Dermis microvascular lymphatic vessel endothelial cell (primary cell): ENCODE measurements at places on chromosomes 7 and 10. TPM values are rescaled to one million over a fixed set of nuclear protein-coding genes. Genes with fewer than 3 reads are reported as not detected.
A peak's percentile ranks its signal among the peaks of the same experiment; 100 is the strongest.

SLC39A12 gene
- total RNA-seq, result under 0.01 TPM in 1 of 2 replicates, not detected in the other

- DNase-seq, result peak; percentile 12
These were observed 51.0 kb downstream of the SLC13A1 start for GRCh38 chr7:123148813-123149212.

GIMAP8 gene
- total RNA-seq, result 103 and 157 TPM in 2 replicates

RPEL1 gene
- total RNA-seq, result 0.13 TPM in 2 replicates

NRG3 gene
- 8.2 and 19.1 TPM in 2 replicates for total RNA-seq

DNA sequence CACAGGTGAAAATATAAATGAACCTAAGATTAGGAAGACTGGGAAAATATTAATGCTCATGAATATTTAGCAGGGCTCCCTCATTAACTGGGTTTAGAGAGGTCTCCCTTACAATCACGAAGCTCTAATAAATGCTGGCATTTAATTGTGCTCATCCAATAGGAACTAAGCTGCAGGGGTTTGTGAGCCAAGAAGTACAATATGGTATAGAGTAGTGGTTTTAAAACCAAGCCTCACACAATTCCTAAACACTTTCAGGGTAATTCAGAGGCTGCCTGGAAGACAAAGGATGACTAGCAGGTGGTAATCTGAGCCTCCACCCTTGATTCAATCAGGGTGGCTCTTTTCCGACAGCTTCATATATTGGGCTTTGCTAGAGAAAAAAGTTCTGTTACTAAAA is 103.3 kb downstream of the GPAM start:
- DNase-seq, result no peak

DNA sequence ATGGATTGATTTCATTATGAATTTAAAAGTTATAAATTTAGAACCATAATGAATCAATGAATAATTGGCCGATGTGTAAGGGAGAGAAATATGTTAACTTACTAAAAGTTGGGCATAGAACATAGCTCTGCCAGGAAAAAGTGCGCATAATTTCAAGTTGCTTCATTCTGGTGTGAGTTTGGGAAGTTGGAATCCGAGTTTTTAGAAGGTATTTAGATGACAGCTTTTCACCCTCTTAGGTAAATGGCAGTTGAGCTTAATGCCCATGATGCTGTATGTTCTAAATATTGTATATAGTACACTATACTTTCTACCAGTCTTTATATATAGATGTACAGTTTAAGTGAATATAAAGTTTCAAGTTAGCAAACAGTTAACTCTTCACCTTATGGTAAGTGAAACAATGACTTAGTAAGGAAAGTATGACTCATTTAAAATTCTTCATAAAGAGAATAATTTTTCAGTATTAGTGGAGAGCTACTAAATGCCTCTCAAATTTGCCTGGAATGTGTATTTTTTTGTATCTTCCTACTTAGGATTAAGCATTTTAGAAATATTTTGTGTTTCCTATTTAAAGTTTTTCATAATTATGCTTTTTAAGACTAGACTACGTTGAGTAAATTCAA is 1.6 kb downstream of the C1GALT1 start:
- peak; percentile 24 for DNase-seq

AOC1 gene
- total RNA-seq, result not detected in 2 replicates

COBL gene
- total RNA-seq, result under 0.01 TPM in 2 replicates

DNA sequence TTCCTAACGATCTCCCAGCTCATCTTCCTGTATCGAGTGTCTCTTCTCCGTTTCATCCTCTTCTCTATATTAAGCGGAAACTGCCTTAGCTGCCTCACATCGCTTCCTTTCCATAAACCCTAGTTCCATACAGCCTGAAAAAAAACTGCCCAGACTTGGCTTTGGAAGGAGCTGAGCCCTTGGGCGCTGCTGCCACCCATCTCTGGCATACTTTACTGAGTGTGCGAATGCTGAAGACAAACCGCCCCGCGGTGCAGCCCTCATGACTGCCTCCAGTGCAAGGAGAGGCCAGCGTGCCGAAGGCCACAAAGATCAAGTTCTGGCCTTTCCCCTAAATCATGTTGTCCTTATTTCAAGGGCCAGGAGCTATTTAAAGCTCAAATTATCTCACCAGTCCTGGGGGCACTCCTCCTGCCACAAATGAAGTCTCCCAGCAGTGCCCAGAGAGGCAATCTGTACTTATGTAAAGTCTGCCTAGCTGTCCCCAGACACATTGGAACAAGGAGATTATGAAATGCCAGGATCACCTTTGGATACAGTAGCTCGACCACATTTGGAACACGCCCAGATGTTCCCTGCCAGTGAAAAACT is 25.2 kb downstream of the YWHAG start:
- no peak for DNase-seq

DNA sequence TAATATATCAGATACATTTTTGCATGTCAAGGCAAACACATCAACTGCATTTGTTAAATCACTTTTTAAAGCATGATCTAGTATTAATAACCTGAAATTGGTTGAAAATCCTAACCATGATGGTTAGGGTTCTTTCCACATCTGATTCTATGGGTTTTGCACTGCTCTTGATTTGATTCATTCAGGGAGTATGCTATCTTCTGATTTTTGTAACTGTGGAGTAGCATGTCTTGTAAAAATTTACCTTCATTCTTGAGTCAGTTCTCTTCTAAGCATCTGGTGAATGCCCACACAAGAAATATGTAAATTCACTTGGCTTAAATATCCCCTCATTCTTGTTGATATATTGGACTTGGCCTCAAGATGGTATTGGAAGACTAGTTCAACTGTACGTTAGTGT is 178.7 kb downstream of the KLF6 start:
- no peak for DNase-seq

- DNase-seq, result no peak
These were observed 421.9 kb downstream of the SORCS3 start for GRCh38 chr10:105062951-105063350.
